ENCODE measurements at places on chromosomes 1 and 21.

DNA sequence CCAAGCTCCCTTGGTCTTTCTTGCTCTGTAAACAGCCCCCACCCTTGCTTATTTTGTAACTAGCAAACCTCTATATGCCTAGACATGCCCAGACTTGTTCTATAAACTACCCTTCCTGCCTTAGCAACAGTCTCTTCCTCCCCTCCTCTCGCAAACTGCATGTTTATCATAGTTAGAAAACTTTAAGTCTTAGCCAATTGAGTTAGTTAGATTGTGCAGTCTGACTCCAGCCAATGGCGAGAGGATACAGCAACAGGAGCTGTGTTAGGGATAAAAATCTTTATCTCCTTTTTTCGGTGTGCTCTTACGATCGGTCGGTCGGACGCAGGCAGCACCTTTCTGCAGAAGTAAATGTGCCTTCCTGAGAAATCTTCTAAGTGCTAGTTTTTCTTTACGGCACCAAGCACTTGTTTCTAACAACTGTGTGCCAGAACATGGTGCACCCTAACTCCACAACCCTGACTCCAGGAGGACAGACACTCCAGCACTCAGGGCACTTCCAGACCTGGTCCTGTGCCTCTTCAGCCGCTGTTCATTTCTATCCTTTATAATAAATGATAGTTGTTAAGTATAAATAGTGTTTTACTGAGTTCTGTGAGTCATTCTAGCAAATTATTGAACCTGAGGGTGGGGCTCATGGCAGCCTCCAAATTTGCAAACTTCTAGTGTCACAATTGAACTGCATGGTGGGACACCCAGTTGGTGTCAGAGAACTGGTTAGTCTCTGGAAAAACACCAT lies 25.7 kb upstream of the GNG4 start:
- no peak for DNase-seq

GRCh38 chr1:197677313-197677712 lies 98.0 kb downstream of the DENND1B start:
- no peak for DNase-seq

DNA sequence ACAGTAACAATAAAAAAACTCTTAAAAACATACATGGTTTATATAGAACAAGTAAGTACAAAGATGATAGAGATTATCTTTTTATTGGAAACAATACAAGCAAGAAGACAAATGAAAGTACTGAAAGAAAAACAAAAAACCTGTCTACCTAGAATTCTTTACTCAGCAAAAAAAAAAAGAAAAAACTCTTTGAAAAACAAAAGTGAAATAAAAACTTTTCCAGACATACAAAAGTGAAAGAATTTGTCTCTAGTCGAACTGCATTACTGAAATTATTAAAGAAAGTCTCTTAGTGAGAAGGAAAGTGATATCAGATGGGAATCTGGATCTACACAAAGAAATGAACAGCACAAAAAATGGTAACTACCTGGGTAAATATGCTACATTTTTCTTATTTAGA lies 2.7 kb upstream of the HMCN1 start:
- no peak for DNase-seq

- no peak for DNase-seq
Measured at GRCh38 chr1:156708218-156708661, 2.9 kb upstream of the CRABP2 start.

DNA sequence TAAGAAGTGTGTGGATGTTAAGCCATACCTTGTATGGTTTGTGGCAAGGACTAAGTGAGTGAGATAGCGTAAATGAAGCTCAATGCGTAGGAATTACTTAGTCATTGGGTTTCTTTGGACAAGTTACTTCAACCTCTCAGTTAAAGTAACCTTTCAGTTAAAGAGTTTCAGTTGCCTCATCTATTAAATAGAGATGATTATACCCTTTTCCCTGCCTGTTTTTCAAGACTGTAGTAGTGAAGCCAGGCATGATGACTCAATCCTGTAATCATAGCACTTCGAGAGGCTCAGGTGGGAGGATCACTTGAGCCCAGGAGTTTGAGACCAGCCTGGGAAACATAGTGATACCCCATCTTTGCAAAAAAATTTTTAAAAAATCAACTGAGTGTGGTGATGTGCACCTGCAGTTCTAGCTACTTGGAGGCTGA lies 6.3 kb downstream of the ZMPSTE24 start:
- DNase-seq, result no peak

GRCh38 chr1:185363205-185363604 lies 46.2 kb upstream of the IVNS1ABP start:
- DNase-seq, result no peak

GRCh38 chr1:209805341-209805781 lies 581 bp downstream of the IRF6 start:
- no peak for DNase-seq

- DNase-seq, result no peak
Measured at GRCh38 chr1:60411591-60411990, 338.0 kb upstream of the C1orf87 start.

GRCh38 chr21:44301961-44302406 lies 2.1 kb downstream of the PFKL start:
- DNase-seq, result no peak

- DNase-seq, result no peak
Measured at GRCh38 chr1:234620272-234621126, 10.5 kb upstream of the IRF2BP2 start.

DNA sequence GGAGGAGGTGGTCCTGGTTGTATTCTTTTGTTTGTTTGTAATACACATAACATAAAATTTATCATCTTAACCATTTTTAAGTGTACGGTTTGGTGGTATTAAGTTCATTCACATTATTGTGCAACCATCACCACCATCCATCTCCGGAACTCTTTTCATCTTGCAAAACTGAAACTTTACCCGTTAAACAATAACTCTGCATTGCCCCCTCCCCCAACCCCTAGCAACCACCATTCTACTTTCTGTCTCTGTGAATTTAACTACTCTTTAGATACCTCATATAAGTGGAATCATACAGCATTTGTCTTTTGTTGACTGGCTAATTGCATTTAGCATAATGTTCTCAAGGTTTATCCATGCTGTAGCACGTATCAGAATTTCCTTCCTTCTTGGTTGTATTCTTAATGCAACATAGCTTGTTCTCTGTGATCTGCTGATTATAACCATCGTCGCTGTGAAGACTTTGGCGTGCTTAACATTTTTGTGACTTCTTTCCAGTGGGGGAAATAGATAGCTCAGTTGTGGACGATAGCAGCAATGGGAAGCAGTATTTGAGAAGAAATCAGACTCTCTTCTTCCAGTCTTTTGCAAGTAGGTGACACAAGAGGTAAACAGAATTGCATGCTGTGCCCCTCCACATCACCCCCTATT lies 117.5 kb upstream of the HOOK1 start:
- DNase-seq, result no peak

DNA sequence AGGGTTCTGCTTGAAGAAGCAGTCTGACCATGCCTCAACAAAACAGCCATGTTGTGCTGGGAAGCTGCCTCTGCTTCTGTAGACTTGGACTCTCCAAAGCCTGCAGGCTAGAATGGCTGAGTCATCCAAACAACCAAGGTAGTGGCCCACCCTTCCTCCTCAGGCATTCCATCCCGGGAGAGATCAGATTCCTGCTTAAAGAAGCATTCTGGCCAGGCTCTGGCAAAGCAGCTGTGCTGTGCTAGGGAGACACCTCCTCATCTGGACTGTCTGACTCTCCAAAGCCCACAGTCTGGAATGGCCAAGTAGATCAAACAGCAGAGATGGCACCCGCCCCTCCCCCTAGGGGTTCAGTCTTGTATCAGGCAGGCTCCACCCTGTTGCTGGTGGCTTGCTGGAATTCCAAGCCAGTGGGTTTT lies 38.3 kb upstream of the F3 start:
- no peak for DNase-seq

DNA sequence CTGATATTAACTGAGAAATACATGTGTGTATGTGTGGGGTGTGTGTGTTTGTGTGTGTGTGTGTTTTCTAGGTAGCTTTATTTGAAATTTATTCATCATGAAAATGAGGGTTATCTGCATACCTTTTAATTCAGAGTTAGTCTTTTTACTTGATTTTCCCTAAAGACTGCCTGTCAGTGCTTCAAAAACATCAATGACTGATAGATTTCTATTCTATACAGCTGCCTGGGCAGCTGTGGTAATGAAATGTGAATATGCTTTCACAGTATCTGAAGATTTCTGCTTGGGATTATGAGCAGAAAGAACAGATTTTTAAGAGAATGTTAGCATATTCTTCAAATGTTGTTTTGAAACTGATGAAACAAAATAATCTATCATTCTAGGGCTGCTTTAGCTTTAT lies 119.7 kb upstream of the ZRANB2 start:
- no peak for DNase-seq

- no peak for DNase-seq
Measured at GRCh38 chr1:212208978-212209644, 76.1 kb upstream of the PPP2R5A start.

DNA sequence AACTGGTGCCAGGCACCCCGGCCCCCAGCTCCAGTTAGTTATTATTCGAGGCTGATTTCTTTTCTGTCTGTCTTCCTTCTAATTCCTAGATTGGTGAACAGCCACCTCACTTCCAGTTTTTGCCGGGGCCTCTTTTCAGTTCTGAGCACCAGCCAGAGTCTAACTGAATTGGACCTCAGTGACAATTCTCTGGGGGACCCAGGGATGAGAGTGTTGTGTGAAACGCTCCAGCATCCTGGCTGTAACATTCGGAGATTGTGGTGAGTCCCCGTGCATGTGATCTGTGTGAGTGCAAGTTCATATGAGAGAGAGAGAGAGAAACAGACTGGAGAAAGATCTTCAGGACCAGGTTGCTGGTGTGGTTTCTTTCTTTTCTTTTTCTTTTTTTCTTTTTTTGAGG lies 13.5 kb downstream of the NLRP3 start:
- no peak for DNase-seq

DNA sequence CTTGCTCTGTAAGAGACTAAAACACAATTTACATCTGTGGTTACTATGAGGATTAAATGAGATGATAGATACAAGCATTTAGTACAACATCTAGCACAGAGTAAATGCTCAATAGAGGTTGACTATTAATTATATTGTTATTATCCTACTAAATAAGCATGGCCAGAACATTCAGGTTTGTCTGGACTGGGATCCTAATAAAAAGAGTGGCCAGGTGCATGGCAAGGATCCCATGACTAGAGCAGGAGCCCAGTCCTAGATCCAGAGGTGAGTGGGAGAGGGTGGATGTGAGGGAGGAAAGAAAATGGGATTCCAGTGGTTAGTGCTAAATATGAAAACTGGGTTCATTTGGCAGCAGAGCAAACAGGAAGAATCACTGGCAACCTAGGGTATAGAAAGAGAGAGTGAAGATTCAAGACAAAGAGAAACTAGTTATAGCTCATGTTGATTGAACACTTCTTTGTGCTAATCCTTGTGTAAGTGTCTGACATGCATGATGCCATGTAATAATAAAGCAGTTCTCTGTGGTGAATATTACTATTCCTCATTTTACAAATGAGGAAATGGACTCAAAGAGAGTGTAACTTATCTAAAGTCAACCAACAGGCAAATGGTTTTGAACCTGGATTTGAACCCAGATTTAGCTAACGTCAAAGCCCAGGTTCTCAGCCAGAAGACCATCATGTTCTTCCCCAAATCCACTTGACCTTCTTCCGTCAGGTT lies 71.1 kb upstream of the FGGY start:
- DNase-seq, result no peak

DNA sequence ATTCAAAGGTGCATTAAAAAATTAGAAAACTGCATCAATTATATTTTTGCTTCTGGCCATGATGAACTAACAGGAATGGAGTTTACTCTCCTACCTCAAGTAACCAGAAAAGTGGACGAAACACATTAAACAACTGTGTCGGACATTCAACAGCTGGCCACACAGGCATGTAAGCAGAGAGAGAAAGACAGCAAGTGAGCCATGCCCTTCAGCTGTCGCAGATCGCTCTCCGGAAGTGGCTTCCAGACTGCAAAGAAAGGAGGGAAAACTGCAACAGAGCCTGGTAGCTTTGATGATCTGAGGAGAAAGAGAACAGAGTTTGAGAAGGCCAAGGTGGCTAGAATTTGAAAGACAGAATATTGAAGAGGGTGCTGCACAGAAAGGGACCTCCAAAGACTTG lies 557.2 kb downstream of the MATN1 start:
- no peak for DNase-seq

GRCh38 chr1:8357329-8358101 lies 39.6 kb downstream of the SLC45A1 start:
- no peak for DNase-seq

GRCh38 chr1:39829791-39830533 lies 41.3 kb upstream of the BMP8B start:
- DNase-seq, result no peak

- DNase-seq, result no peak
Measured at GRCh38 chr1:206005234-206005633, 2.0 kb upstream of the RAB7B start.

DNA sequence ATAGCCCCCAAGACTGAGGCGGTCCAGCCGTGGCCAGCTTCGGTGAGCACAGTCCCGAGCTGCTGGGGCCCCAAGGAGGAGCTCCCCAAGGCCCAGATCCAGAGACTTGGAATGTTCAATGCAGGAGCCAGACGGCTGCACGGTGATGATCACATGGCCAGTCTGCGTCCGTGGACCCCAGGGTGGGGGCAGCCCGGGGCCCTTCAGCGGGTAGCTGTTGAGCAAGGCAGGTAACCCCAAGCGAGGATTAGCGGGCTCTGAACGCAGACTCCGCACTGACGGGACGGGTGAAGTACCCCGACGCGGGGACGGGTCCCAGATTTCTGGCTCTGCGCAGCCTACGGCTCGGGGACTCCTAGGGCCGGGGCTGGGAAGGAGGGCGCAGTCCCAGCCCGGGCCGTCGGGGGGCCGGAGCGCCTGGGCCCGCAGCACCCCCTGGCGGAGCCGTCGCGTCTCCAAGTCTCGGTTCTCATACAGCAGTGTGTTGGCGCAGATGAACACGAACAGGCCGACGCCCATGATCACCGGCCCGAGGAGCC lies 2.7 kb downstream of the TMEM200B start:
- DNase-seq, result peak; percentile 66

DNA sequence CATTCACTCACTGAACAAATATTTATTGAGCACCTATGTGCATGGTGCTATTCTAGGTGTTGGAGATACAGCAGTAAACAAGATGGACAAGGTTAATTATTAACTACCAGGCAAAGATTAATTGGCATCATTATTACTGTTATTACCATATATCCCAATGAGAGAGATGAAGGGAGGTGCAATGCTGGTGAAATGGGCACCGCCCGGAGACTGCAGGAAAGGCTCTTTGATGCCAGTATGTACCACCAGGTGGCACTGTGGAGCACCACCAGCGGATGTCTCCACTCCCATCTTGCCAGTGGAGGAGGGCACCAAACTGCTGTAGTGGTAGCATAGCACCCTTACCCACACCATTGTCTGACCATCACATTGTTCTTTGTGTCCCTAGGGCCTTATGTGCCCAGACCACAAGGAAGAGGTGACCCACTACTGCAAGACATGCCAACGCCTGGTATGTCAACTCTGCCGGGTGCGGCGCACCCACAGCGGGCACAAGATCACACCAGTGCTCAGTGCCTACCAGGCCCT lies 3.0 kb downstream of the TRIM46 start:
- peak; percentile 86 for DNase-seq

DNA sequence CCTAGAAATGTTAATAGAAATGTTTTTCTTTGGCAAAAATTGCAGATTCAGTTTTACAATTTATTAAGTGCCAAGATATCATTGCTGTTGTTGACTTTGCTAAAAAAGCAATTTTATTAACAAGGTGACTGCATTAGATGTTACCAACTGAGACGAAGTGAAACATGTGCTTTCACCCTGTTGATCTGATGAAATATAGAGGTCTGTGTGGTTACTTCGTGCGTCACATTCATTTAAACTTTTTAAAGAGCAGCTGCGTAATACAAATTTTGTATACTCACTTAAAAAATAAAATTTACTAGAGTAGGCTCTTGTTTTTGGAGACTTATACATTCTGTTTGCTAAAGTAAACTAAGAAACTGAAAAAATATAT lies 465.7 kb downstream of the USP25 start:
- DNase-seq, result no peak

All from activated CD8-positive, alpha-beta memory T cell treated with anti-CD3 and anti-CD28 coated beads, Interleukin-2, amount 50 U/mL, for 4 hours (primary cell).